ENCODE measurements at places on chromosomes 2 and 18.

- no peak for DNase-seq
Measured at GRCh38 chr2:84844141-84844540, 36.7 kb downstream of the TRABD2A start.

DNA sequence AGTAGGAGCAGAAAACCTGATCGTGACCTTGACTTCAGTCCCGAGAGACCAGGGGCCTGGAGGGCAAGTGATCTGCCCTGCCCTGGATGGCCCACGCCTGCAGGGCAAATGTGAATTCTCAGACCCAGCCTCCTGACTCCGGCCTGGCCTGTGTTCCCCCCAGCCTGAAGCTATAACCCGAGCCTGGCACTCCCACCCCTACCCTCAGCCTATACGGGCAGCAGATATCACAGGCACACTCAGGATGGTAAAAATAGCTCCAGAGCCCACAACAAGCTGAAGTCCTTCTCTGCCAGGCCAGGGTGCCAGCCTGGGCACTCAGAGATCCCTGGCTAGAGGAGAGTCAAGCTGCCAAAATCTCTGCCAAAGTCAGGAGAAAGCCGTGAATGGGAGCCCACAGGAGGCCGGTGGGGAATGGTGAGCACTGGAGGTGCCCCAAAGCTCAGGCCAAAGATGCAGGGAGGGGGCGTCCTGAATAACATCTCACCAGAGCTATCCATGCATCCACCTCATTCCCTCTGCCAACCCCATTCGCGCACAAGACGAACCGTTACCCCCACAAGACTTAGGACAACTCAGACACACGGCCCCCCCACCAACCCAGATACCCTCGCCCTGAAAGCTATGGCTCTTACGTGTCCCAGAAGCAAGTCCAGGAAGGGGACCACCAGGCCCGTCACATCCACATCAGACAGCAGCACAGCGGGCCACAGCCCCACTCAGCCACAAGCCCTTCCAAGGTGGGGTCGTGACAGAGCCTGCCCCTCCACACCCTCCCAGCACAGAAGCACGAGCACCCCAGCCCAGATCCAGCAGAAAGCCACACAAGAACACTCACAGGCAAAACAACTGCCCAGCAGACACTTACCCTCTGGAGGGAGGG, 144.9 kb downstream of the TNS1 start:
- no peak for DNase-seq

DNA sequence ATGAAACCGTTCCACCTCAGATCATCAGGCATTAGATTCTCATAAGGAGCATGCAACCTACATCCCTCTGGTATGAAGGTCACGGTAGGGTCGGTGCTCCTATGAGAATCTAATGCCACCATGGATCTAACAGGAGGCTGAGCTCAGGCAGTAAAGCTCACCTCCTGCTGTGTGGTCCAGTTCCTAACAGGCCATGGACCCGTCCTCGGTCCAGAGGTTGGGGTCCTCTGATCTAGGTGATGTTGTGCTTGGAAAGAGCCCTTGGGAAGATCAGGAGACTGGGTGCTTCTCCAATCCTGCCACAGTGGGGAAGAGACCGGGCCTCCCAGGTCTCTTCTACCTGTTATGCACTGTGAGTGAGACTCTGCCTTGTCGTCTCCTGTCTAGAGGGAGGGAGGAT, 104.6 kb downstream of the ACKR3 start:
- DNase-seq = no peak

GRCh38 chr2:159402790-159403189, 116.3 kb upstream of the WDSUB1 start:
- DNase-seq = no peak

DNA sequence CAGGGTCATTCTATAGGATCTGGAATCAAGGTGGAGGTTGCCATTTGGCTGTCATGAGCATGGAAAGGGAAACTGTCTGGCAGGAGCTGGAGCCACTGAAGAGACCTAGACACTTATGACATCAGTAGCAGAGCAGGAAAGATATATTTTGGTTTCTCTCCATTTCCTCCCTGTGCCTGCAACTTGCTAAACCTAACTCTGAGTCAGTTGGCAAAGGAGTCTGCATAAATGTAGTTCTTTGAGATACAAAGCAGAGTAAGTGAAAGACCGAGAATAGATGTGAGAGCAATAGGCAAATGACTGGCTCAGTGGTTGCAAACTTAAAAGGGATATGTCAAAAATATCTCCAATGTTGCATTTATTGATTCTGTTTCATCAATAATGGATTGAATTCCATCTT, 757.7 kb downstream of the KCNJ3 start:
- DNase-seq = no peak

- DNase-seq = no peak
Measured at GRCh38 chr2:44495544-44495943, 133.8 kb downstream of the CAMKMT start.

- DNase-seq = no peak
Measured at GRCh38 chr18:1599196-1599595, 694.5 kb downstream of the ADCYAP1 start.

DNA sequence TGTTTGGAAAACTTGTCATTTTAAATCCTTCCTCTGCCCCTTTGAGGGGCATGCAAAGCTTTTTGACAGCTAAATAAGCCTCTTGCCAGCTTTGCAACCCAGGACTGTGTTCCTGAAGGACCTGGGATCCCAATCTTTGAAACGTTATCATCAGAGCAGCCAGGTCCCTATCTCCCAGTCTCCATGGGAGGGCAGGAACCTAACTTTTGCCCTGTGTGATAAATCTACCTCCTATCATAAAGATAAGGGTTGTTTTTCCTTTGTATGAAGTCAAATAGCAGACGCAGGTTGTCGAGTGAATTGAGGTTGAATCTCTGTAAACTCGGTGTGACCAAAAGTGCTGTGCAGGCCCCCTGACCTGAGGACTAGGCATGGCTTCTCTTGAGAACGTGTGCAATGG, 30.1 kb downstream of the TPRKB start:
- no peak for DNase-seq

DNA sequence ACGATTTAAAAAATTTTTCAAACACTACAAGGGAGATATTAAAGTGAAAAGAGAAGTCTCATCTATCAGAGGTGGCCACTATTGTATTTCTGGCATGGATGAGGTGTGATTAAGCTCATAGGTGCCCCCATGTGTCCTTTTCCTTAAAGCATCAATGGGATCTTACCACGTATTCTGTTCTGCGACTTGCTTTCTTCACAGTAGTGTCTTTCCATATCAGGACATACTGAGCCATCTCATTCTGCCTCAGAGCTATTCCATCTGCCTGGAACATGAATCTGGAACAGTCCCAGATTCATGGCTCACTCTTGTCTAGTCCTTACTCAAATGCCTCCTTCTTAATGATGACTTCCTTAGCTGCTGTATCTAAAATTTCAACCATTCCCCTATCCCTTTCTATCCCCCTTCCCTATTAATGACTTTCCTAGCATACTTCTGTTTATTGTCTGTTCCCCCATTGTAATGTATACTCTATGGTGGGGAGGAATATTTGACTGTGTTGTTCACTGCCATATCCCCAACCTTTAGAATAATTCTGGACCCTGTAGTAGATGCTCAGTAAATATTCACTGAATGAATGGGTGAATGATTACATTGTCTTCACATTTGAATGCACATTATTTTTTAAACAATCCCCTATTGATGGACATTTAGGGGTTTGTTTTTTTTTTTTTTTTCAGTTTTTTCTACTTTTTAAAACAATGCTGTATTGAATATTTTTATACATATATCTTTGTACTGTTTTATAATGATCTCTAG, 11.1 kb downstream of the STAMBP start:
- DNase-seq = no peak

- no peak for DNase-seq
Measured at GRCh38 chr18:74226156-74226555, 65.6 kb downstream of the CYB5A start.

- no peak for DNase-seq
Measured at GRCh38 chr2:135815269-135815668, 21.7 kb downstream of the LCT start.

DNA sequence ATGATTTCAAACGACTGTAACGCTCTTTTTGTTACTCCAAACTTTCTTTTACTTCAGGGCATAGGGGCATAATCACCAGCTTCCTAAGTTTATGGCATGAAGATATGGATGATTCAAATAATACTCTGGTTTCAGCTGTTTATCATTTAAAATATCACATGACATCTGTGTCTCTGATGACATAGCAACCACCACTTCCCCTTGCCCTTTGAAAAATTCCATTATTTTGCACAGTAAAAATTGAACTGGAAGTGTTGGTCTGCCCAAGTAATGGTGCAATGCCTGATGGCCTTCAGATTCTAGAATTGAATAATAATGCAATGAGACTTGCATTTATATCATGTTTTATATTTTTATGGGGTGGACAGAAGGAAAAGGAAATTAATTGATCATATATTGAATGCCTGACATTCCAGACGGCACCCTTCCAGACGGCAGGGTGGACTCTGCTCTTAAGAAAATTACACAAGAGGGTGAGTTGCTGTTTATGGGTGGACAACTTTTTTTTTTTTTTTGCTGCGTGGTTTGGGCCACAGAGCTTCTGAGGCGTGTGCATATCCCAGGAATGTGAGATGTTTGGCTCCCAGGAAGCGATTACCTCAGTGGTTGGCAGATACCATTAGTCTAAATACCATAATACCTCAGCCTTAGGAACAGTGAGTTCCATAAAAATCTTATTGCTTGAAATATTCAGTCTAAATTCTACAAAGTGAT, 101.7 kb upstream of the ZNF521 start:
- no peak for DNase-seq

DNA sequence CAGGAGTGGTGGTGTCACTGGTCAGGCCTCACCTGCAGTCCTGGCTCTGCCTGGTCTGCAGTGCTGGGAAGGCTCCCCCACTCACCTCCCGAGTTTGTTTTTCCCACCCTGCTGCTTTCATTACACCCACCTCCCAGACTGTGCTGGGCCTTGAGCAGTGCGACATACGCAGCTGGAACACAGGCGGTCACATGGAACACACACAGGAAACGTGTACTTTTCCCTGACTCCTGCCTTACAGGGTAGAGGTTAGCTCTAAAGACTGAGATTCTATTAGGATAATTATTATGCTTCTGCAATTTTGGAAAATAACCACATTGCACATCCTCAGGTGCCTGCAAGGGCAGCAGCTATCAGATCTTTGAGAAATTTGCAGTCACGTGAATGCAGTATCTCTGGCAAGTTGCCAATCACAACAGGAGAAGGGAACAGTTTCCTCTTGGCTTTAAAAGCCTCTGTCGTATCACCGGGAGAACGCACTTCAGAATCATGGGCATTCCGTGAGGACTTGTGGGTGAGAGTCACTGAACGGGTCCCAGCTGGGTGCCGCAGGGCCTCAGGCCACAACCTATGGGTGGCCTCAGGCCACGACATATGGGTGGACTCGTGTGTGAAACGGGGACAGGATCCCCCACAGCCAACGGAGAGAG, 136.5 kb downstream of the ZNF236 start:
- DNase-seq = no peak

GRCh38 chr2:216279459-216279858, 92.8 kb downstream of the MARCHF4 start:
- no peak for DNase-seq

DNA sequence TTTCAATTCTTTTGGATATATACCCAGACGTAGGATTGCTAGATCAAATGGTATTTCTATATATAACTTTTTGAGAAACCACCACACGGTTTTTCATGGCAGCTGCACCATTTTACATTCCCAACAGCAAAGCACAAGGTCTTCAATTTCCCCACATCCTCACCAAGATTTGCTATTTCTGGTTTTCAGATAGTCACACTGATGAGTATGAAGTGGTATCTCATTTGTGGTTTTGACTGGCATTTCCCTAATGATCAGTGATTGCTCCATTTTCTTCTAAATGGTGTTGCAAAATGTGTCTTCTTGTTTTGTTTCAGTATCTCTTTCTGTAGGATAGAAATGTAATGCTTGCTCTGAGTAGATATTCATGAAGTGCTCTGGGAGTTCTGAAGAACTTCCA, 52.0 kb downstream of the ANKRD44 start:
- no peak for DNase-seq

GRCh38 chr2:19062370-19062769, 296.1 kb downstream of the OSR1 start:
- DNase-seq = no peak

DNA sequence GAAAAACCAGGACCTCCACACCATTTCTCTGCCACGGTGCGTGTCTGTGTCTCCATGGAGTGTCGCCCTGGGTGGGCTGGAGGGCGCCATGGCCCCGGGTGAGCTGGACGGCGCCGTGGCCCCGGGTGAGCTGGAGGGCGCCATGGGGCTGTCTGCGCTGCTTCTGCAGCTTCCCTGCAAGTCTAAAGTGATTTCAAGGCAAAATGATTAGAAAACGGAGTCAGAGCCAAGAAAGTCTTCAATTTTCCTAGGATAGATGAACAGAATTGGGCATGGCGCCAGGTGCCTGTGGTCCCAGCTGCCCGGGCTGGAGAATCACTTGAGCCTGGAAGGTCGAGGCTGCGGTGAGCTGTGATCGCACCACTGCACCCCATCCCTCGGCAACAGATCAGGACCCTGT, 27.7 kb upstream of the NFATC1 start:
- DNase-seq = no peak

DNA sequence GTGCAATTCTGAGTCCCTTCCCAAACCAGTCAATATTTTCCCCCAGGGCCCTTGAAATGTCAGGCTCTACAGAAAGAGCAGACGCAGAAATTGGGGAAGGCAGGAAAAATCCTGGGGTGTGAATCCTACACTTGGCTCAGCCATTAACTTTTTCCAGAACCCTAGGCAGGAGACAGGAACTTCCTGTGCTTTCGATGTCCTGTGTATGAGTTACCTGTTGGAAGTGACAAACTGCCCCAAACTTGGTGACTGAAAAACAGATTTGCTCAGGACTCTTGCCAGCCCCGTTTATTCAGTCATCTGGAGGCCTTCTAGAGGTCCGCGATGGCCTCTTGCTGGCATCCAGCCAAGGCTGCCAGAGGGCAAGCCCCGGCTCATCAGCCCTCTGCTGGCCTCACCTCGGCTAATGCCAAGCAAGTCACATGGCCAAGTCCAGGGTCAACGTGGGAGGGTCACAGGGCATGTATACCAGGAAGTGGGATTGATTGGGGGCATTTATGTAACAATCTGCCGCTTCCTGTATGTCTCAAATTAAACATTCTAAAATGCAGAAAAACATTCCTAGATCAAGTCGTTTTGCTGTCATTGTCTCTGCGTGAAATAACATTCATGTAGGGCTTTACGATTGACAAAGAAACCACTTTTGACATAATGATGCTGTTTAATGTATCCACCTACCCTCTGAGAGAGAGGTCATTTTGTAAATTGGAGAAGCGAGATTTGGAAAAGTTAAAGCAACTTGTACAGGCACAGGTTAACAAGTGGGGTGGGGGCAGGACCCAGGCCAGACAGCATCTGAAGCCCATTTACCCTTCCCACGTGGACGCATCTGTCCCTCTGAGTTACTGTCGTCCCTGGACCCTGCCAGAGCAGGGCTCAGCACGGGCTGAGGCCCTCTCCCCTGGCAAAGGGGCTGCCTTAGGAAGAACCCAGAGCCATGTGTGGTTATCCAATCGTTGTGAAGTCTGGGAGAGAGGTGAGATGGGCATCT, 179.4 kb downstream of the INHBB start:
- DNase-seq = no peak

DNA sequence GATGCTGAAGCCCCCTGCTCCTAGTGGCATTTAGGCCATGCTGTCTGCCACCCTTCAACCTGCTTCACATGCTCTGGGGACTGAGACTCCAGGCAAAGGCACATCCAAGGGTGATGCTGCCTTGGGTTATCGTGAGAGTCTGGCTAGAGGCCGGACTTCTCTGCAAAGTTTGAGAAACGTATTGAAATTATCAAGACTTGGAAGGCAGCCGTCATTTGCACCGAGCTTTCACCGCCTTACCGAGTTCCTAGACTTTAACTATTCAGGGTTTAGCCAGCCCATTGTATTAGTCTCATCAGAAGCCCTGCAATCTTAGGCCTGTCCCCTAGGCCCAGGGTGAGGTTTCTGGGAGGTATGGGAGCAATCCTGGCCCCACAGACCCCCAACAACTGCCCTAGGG, 34.0 kb downstream of the RDH14 start:
- no peak for DNase-seq
